Natural killer cell (primary cell): ENCODE measurements at places on chromosomes 5 and 9.

DNA sequence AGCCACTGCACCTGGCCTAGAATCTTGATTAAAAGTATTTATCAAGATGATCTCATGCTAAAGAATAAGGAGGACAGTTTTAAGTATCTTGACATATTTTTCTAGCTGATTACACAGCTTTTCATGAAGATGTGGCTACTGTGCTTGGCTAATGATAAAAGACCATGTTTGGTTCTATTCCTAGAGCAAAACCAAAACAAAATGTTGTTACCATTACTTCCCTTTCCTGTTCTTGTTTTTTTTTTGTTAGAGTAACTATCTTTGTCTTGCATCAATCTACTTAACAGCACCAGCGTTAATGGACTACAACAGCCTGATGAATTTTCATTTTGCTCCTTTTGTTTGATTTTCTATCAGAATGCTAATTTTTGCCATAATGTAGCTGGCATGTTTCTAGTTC lies 86.2 kb upstream of the DHFR start:
- DNase-seq, result no peak

GRCh38 chr9:128393145-128393775 lies 22.1 kb downstream of the URM1 start:
- no peak for DNase-seq

GRCh38 chr9:93052791-93053540 lies 5.5 kb upstream of the SUSD3 start:
- no peak for DNase-seq

DNA sequence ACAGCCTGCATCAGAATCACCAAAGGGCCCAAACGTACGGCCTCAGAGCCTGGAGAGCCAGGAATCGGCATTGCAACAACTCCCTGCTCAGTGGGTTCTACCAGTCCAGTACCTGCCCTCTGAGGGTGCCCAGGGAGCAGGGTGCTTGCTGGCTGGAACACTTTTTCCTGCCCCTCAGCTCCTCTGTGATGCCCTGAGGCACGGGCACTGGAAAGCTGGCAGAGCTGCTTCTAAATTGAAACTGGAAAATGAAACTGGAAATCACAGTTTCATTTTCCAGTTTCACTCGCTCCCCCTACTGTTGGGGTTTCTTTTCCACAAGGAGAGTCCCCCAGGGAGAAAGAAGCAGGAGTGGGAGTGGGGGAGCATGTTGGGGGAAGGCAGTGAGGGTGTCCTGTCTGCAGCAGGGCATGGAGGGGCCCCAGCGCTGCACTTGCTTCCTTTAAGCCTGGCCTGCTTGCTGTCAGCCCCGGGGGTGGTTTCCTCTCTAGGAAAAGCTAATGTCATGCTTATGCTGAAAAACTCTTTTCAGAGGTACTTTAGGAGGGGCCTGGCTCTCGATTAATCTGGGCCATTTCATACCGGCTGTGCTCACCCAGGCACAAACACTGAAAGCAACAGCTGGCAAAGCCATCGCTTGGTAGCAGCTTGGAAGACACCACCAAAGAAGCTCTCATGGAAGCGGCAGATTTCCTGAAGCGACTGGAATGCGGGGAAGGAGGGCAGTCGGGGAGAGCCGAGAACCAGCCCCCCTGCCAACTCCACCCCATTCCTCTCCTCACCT lies 26.2 kb downstream of the IRF1 start:
- DNase-seq, result peak; percentile 64

DNA sequence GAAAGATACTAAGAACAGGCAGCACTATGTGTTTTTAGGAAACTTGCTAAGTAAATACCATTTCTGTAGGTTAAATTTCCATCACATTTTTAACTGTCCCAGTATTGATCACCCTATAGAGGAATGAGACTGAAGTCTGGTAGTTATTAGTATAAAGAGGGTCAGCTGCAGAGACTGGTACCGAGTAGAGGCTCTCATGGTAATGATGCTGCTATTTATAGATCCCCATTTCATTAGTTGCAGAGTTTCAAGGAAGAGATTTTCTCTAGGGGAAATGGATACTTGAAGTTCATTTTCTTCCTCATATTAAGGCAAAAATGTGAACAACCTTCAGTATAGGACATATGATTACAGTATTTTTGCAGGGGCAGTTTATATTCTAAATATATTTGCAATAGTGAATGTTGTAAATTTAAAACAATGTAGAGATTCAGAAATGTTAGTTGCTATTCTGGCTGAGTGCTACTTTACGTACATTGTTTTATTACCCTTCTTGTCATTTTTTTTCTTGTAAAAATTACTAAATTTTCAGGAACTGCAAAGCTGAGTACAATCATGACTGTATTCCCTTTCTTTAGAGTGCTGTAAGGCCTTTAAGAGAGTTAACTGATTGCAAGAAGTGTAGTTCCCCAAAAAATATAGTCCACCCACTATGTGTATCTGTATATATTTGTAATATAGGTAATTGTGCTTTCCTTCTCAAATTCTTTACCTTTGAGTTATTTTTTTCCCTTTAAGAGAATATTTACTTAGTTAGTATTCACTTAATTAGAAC lies 14.7 kb downstream of the PBX3 start:
- no peak for DNase-seq

- no peak for DNase-seq
Observed at GRCh38 chr5:73918791-73919221, 292.8 kb downstream of the ARHGEF28 start.

- peak; percentile 81 for DNase-seq
Observed at GRCh38 chr5:113022661-113023060, 46.1 kb downstream of the DCP2 start.

GRCh38 chr9:107894572-107895261 lies 405.1 kb upstream of the KLF4 start:
- DNase-seq, result no peak

DNA sequence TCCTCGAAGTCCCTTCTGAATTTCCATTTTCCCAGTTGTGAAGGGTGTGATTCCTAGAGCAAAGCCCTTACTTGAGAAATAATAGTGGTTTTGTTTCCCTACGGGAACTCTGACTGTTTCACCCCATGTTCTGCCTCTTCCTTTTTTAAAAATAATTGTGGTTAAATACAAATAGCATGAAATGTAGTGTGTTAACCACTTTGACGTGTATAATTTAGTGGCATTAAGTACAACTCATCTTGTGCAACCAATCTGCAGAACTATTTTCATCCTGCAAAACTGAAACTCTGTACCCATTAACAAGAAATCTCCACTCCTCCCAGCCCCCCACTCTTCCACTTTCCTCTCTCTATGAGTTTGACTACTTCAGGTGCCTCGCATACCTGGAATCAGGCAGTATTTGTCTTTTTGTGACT lies 35.6 kb upstream of the HAND1 start:
- DNase-seq, result no peak

DNA sequence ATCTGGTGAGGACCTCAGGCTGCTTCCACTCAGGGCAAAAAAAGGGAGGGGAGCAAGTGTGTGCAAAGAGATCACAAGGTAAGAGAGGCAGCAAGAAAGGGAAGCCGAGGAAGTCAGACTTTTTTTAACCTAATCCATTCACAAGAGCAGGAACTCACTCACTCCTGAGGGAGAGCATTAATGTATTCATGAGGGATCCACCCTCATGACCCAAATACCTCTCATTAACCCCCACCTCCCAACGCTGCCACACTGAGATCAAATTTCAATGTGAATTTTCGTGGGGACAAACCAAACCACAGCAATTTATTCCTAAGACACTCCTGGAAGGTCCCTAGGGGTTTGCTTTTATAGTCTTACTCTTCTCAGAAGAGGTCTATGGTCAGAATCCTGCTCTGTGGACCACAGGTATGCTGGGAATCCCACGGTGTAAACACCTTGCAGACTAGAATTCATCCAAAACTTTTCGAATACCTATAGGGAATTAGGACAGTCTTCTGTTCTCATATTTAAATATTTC lies 108.7 kb downstream of the HSD17B3 start:
- no peak for DNase-seq

DNA sequence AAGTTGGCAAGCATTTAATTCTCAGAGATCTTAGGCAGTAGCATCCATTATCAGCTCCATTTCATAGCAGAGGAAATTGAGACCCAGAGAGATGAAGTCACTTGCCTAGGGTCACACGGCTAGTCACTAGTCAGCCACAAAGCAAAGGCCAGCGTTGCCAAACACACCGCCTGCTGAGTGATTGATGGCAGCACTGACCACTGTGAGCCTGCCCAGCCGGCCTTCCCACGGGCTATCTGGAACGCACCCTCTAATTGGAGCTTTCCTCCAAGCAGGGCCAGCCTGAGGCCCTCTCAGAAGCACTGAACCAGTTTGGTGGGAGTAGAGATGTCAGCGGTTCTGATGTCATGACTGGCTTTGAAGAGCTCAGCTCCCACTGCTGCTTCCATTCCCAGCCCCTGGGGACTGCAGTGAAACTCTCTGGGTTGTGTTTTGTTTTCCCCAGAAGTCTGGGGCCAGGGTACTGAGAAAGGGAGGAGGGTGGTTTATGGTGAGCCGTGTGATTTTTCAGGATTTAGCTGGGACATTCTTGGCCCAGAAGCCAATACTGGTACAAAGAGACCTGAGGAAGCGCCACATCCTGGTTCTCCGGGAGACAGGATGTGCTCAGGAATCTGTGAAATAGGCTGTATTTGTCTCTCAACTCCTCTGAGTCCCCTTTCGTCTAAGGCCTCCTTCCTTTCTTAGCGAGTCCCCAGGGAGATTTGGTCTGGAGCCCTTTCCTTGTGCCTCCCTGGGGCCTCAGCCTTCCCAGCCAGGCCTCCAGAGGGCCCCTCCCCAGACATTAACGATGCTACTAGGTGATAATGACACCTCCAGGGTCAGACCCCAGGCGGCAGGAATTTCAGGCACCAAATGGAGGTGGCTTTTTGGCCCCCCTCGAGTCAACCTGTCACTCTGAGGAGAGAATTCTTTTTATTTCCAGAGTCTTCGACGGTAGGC lies 44.5 kb downstream of the SPRY4 start:
- DNase-seq, result no peak

- DNase-seq, result no peak
Observed at GRCh38 chr5:80715887-80716286, 61.1 kb upstream of the DHFR start.

DNA sequence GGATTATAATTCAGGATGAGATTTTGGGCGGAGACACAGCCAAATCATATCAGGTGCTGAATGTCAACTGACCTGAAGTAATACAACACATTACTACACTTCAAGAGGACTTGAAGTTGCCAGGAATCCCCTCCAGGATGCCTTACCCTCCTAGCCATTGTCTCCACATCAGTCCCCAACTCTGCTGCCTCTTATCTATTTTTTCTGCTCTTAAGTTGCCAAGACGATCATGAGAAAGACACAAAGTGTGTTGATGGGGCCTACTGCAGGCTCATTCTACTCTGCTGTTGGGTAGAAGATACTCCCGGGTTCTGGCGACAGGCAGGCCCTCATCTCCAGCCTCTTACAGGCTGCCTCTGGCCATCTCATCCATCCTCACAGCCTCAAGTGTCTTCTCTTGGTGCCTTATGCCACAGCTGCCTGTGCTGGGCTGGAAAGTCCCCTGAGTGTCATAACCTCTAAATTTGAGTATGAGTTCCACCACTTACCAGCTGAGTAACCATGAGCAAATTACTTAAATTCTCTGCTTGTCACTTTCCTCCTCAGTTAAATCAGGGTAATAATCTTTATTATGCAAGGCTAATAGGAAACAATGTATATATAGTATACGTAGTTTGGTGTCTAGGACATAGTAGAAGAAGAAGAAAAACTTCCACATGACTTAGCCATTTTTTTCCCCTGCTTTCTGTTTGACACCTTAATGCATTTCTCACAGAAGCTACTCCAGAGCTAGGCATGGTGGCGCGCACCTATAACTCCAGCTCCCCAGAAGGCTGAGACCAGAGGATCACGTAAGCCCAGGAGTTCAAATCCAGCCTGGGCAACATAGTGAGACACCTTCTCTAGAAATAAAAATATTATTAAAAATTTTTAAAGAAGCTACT lies 73.0 kb upstream of the SNX2 start:
- DNase-seq, result no peak

GRCh38 chr5:91499943-91500531 lies 116.9 kb upstream of the ARRDC3 start:
- no peak for DNase-seq

DNA sequence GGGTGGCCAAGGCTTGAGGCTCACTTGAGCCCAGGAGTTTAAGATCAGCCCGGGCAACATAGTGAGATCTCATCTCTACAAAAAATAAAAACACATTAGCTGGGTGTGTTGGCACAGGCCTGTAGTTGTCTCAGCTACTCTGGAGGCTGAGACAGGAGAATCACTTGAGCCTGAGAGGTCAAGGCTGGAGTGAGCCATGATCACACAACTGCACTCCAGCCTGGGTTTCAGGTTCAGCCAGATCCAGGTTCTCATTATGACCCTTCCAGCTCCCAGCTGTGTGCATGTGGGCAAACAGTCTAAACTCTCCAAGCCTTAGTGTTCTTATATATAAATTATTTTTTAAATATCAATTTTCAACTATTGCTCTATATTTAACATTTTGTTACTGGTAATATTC lies 67.9 kb downstream of the ALDH7A1 start:
- no peak for DNase-seq

DNA sequence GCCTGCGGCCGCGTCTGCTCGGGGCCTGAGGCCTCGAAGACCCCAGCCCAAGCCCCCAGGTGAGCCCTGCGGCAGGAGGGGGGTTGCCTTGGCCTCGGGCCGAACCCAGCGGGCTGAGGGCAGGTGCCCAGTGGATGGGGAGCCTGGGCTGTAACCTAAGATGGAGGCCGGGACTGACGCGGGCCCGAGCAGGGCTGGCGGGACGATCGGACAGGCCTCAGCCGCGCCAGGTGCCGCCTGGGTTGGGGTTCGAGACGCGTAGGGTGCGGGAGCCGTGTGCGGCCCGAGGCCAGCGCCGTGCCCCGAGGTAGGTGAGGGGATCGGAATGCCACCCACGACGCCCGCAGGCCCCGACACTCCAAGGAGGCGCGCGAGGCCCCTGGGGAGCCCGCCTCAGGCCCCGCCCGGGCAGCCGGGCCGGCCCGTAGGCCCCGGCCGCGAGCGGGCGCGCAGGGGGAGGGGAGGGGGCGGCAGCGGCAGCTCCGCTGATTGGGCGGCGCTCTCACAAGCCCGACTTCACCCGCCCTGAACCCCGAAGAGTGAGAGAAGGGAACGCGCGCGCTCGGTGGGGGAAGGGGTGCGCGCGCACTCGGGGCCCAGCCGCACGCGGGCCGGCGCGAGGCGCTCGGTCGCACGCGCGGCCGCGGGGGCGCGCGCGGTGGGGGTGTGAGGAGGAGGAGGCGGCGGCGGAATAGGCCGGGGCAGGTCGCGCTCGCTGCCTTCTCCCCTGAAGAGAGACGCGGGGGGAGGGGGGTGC lies at the start of gene NSD1:
Gene NSD1 (plus strand): TSS at position 678 of the 757 bp plus-strand sequence. CDS start 1,331 bp downstream, outside the sequence.
- DNase-seq, result peak; percentile 96

- no peak for DNase-seq
Observed at GRCh38 chr9:126435105-126435504, 108.5 kb downstream of the MVB12B start.
